IMR-90 (cell line): ENCODE measurements at places on chromosomes 12 and 14.
A peak's percentile ranks its signal among the peaks of the same experiment; 100 is the strongest.

- no peak for DNase-seq
Observed at GRCh38 chr12:4251967-4252366, 21.6 kb upstream of the CCND2 start.

DNA sequence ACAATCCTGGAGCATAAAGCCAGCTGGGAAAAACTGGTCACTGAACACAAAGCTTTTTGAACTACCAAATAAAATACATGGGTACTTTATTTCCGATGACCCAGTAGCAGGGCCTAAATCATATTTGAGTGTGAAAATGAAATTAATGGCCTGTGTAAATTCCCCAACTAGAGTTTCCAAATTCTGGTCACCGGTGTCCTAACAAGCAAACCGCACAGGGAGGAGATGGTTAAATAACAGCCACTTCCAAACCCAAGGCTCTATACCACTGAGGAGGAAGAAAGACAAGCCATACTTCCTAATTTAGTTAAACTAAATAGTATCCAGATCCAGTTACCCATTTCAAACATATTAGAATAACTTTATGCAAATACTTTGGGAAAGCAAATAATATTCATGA lies 40.1 kb upstream of the DUSP6 start:
- no peak for DNase-seq

GRCh38 chr14:100828031-100828769 lies 2.3 kb downstream of the MEG3 start:
- DNase-seq: peak; percentile 81

GRCh38 chr14:72643317-72643801 lies 250.5 kb downstream of the DPF3 start:
- DNase-seq: peak; percentile 99

GRCh38 chr12:112183141-112184021 lies 58.0 kb downstream of the TRAFD1 start:
- DNase-seq: peak; percentile 83

DNA sequence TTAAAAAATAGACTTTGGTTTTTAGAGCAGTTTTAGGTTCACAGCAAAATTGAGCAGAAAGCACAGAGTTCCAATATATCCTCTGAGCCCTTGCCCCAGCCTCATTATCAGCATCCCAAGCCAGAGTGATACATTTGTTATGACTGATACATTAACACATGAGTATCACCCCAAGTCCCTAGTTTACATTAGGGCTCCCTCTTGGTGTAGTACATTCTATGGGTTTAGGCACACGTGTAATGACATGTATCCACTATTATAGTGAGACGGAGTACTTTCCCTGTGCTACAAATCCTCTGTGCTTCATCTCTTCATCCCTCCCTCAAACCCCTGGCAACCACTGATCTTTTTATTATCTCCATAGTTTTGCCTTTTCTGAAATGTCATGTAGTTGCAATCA lies 22.5 kb upstream of the GSG1 start:
- DNase-seq: no peak
